Bone marrow (tissue), 2 donors: ENCODE measurements at places on chromosomes 1 and 21.

- no peak for DNase-seq
These were observed 198.7 kb upstream of the PTBP2 start for GRCh38 chr1:96522927-96523326.

- no peak for DNase-seq
These were observed 664.2 kb downstream of the PTPRC start for GRCh38 chr1:199303035-199303434.

DNA sequence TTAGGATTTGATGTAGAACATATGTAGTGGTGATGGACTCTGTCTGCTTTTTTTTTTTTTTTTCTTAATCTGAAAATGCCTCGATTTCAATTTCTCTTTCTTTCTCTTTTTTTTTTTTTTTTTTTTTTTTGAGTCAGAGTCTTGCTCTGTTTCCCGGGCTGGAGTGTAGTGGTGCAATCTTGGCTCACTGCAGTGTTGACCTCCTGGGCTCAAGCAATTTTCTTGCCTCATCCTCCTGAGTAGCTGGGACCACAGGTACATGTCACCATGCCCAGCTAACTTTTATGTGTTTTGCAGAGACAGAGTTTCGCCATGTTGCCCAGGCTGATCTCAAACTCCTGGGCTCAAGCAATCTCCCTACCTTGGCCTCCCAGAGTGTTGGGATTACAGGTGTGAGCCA is 17.4 kb downstream of the MAST2 start:
- DNase-seq = no peak

DNA sequence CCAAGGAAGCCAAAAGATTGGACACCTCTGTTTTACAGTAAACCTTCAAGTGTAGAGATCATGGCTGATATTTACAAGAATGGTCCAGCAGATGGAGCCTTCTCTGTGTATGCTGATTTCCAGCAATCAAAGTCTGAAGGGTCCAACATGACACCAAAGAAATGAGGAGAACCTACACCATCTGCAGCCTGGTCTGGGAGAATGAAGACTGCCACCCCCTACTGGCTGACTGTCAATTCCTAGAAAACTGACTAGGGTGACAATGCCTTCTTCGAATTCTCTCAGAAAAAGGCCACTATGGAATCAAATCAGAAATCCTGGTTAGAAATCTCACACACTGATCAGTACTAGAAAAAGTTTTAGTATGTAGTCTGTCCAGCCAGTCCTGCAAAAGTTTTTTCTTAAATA is 83.3 kb downstream of the CDC42BPA start:
- DNase-seq = peak; percentile 60

- no peak for DNase-seq
These were observed 295.1 kb upstream of the ST6GALNAC5 start for GRCh38 chr1:76572229-76572628.

GRCh38 chr1:18217398-18218043 is 109.9 kb downstream of the IGSF21 start:
- DNase-seq = no peak

- DNase-seq = no peak
These were observed 10.2 kb downstream of the NES start for GRCh38 chr1:156666862-156667609.

- no peak for DNase-seq
These were observed 15.9 kb upstream of the PADI1 start for GRCh38 chr1:17188889-17189631.

GRCh38 chr1:180615493-180616290 is 16.1 kb upstream of the XPR1 start:
- DNase-seq = no peak

DNA sequence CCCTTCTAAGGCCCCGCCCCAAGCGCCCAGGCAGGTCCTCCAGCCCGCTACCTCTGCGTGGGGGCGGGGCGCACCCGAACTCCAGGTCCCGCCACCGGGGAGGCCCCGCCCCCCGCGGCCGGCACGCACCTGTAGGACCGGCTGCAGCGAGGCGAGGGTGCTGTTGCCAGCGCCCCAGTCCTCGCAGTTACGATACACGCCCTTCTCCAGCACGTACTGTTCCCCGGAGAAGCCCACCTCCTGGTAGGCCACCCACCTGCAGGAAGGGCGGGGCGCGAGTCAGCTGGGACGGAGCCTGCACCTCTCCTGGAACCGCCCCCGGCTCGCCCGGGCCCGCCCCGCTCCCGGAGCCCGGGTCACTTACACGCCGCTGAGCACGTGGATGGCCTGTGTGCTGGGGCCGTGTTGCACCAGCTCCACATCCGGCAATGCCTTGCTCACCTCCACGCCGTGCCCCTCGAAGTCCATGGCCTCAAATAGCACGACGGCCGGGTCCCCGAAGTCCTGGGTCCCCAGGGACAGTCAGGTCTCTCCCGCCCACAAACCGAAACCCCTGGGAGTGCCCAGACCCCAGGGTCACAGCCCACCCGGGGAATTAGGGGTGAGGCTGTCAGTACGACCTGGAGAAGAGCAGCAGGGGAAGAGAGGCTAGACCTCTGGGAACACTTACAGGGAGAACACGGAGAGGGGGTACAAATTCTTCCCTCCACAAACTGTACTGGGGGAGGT is 17.3 kb downstream of the CRYBG2 start:
- DNase-seq = no peak

- no peak for DNase-seq
These were observed 35.1 kb downstream of the SLC44A3 start for GRCh38 chr1:94855307-94855700.

- DNase-seq = no peak
These were observed 927 bp downstream of the WNT9A start for GRCh38 chr1:227946624-227947385.

DNA sequence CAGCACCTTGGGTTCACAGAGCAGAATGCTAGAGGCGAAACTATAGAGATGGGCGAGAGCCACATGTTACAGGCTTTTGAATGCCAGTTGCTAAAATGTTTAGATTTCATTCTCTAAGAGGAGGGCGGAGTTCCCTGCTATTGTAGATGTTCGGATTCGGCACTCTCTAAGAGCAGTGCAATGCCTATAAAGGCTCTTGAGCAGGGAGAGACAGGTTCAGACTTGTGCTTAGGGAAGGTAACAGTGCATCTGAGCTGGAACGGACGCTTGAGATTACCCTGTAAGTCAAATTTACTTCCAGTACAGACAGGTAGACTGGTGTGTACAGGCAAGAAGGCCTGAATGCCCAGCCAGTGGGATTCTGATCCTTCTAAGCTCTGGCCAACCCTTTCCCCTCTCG is 15.3 kb downstream of the LURAP1 start:
- DNase-seq = no peak

- DNase-seq = no peak
These were observed 23.7 kb downstream of the DHX9 start for GRCh38 chr1:182862827-182863226.

DNA sequence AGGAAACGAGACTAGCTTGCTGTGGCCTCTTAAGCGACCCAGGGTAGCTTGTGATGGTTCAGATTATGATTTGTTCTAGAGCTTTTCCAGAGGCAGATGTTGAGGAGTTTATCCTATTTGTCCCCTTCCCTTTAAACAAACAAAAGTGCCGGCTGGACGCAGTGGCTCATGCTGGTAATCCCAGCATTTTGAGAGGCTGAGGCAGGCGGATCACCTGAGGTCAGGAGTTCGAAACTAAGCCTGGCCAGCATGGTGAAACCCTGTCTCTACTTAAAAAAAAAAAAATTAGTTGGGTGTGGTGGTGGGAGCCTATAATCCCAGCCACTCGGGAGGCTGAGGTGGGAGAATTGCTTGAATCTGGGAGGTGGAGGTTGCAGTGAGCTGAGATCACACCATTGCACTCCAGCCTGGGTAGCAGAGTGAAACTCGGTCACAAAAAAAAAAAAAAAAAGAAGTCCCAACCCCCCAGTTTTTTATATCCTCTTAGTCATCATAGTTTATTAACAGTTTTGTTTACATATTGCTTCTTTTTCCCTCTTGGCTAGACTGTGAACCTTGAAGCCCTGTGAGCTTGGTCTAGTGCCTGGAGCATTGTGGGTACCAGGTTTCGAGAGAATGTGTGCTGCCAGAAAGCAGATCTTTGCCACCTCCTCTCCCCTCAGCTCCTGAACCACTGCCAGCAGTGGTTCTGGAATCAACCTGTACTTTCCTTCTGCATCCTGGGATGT is 29.8 kb downstream of the MAPKAPK2 start:
- no peak for DNase-seq

- DNase-seq = no peak
These were observed 25.6 kb downstream of the PODN start for GRCh38 chr1:53087332-53088285.

- DNase-seq = no peak
These were observed 55.3 kb upstream of the SIM2 start for GRCh38 chr21:36643374-36644250.

DNA sequence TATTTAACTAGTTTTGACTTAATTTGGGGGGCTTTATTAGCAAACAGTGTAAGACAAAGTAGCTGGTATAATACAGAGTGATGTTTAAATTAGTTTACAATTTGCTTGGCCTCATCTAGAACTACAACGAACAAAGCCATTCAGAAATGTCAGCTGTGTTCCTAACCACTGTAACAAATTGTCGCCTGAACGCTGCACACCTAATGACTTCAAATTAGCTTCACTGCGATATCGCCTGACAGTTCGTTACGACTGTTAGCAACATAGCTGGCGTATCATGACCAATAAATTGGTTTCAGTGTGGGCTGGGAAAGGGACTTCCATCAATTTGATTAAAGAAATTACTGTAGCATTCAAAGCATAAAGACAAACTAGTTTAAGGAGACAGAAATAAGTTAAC is 139.8 kb upstream of the USH2A start:
- DNase-seq = no peak

DNA sequence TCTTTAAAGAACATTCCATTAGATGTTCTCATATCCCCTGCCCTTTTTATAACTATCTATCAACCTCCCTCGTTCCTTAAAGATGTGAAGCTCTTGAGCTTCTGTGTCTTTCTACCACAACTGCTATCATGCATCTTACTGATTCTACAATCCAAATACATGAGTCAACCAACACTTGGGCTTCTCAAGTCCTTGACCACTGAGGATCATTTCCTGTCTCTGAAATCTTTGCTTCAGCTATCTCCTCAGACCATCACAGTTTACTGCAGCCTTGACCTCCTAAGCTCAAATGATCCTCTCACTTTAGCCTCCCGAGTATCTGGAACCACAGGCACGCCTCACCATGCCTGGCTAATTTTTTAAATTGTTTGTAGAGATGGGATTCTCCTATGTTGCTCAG is 75.2 kb downstream of the FMO4 start:
- DNase-seq = no peak

DNA sequence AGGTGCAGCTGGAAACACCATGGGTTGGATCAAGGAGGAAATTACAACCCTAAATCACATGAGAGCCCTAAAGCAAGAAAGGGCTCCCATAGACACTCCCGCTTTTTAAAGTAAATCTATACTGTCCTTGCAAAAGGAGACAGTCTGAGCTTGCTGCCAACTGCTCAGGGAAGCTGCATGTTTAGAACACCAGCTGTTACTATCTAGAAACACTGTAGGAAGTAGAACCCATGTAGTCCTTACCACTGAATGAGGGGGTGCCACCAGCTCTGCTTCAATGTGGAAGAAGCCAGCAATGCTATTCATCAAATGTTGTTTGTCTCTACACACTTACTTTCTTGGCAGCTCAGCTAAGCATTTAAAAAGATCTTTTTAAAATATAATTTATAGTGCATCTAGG is 79.8 kb downstream of the PIGK start:
- DNase-seq = no peak

GRCh38 chr1:160795951-160796383 is at the start of gene LY9:
Gene LY9 (plus strand): TSS chr1:160796174. CDS start chr1:160796188, 14 bp downstream.
- DNase-seq = no peak

GRCh38 chr1:10662090-10662688 is 134.3 kb downstream of the CASZ1 start:
- DNase-seq = no peak

- DNase-seq = no peak
These were observed 8.9 kb upstream of the RNF187 start for GRCh38 chr1:228478326-228478725.

- no peak for DNase-seq
These were observed 12.7 kb downstream of the KYAT3 start for GRCh38 chr1:88979749-88980116.

DNA sequence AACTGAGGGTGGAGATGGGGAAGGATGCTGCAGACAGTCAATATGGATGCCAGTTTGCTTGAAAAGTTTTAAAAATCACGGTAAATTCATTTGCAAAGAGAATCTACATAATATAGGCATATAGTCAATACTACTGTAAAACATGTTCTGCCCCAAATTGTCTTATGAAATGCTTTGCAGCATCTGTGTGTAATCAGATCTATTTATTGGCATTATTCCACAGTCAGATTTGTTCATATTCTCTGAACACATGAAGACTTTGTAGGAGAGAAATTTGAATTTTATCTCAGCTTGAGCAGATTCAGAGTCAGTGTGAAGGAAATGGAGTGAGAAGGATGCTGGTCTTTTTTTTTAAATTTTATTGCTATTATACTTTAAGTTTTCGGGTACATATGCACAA is 88.5 kb downstream of the PLPPR4 start:
- DNase-seq = no peak

DNA sequence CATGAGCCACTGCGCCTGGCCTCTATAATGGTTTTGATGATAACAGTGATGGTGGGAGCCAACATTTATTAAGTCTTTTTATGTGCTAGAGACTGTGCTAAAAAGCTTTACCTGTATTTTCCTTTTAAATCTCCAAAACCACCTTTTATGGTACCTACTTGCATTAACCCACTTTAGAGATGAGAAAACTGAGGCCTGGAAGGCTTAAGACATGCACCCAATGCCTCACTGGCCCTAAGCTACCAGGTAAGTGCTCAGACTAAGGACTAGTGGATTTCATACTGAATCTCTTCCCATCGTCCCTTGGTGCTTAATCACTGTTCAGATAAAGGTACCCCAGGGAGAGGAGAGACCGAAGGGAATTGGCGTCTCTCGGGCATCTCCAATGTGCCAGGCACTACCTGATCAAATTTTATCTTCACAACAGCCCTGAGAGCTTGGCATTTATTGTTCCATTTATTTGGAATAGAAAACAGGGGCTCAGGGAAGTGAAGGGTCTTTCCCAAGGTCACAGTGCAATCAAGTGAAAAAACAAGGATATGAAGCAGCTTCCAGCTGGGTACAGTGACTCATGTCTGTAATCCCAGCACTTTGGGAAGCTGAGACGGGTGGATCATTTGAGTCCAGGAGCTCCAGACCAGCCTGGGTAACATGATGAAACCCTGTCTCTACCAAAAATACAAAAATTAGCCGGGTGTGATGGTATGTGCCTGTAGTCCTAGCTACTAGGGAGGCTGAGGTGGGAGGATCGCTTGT is 84.2 kb downstream of the LACTBL1 start:
- DNase-seq = no peak

- DNase-seq = no peak
These were observed 94.1 kb downstream of the ERG start for GRCh38 chr21:38404177-38404576.

DNA sequence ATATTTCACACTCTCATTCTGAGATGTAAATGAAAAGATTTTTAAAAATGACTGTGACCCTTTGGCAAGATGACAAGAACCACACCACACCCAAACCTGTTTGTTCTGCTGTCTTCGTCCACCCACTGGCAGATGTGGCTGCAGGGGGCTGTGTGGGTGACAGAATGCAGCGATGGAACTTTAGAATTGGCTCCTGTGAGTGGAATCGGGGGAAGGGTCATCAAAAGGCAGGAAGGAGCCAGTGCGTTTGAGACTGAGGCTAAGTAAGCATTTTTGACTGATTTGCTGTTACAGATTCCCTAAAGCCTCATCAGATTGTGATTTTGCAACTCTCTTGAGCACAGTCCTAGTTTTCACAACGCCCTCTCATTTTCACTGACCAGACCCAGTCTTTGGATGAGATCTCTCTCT is 111.2 kb upstream of the ADGRL2 start:
- DNase-seq = no peak
